ENCODE measurements at places on chromosomes 12 and 14.
A peak's percentile ranks its signal among the peaks of the same experiment; 100 is the strongest.

DNA sequence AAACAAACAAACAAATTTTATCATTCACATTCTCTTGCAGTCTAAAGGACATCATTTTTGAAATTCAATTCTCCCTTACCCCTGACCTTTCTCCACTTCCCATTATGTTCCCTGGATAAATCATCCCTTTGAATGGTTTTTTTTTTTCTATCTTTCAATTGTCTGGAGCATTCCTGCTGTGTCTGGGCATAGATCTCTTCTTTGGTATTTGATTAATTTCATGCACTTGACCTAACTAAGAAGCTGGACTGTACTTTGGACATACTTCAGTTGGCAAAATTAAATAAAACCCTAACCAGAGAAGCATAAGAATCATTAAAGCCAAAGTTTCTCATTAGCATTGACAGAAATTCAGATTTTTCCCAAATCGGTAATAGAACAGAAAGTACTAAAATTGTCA, 163.6 kb upstream of the BMP4 start:
- DNase-seq = no peak

DNA sequence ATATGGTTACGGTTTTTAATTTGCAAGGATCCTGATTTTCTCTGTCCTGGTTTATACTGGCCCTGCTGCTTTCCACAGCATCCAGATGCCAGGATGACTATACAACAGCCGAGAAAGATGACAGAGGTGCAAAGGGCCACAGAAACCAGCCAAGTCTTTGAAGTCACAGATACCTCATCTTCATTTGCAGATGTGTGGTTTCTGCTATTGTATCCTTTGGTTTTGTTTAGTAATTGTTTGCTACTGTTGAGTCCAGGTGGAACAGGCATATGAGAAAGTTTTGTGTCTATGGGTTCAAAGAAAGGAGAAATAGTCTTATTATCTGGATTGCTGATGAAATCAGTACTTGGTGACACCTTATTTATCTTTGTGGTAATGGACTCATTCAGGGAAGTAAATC, 17.3 kb upstream of the KLHL42 start:
- DNase-seq = peak; percentile 24

- DNase-seq = no peak
Observed at GRCh38 chr12:49187184-49187583, 1.7 kb downstream of the TUBA1A start.

DNA sequence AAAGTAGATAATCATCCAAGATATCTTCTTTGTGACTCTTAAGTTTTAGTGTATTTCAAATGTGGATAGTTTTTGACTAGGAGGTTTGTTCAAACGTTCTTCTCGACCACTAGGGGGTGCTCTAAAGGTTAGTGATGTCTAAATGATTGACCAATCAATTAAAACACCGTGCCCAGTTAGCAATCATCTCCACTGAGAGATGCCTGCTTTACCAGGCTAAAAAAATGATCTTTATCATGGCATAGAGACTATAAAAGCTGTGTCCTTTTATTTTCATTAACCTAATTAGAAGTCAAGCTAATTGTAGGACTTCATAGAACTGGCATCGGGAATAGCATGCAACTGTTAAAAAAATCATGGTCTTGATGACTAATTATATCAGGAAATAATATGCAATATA, 153.9 kb downstream of the PRKCH start:
- DNase-seq = peak; percentile 52

- DNase-seq = no peak
Observed at GRCh38 chr14:21987937-21988336, 314.3 kb upstream of the OR4E1 start.

DNA sequence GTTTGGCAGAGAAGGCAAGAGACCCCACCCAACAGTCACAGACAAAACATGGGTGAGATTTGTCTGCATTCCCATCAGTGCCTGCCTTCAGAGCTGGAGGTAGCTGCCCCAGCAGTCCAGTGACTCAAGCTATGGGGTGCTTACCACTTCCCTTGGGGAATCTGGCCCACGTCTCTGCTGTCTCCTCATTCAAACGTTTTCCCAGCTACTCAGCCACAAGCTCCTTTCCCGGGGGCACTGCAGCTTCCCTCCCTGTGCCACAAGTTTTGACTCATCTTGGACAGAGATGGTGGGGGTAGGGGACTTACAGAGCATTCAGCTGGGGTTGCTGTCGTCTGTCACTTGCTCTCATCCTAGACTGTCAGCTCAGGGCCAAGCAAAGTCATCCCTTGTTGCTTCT, 66.6 kb downstream of the FBXL14 start:
- no peak for DNase-seq

DNA sequence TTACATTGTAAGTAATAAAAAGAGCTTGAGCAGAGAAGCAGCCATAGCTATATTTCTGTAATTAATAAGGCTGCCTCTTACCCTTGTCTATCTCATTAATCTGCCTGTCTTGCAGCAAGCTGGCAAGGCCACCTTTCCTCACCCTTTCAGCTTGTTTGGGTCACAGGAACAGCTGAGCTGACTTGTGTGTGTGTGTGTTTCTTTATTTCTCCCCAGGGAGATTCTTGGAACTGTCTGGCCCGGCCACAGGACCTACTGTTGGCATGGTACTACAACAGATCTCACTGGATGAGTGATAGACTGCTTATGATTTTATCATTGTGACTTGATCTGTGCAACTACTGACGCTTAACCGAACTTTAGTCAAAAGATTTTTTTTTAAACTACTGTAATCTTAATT, 213.7 kb downstream of the SLC2A13 start:
- no peak for DNase-seq

- no peak for DNase-seq
Observed at GRCh38 chr14:100442036-100442435, 118.9 kb downstream of the SLC25A47 start.

All from GM10248 (cell line).